ENCODE measurements at places on chromosomes 13 and 19.

GRCh38 chr19:22326219-22326618 lies 40.0 kb downstream of the ZNF729 start:
- no peak for DNase-seq

- DNase-seq, result no peak
Measured at GRCh38 chr13:38421590-38422560, 72.2 kb downstream of the UFM1 start.

DNA sequence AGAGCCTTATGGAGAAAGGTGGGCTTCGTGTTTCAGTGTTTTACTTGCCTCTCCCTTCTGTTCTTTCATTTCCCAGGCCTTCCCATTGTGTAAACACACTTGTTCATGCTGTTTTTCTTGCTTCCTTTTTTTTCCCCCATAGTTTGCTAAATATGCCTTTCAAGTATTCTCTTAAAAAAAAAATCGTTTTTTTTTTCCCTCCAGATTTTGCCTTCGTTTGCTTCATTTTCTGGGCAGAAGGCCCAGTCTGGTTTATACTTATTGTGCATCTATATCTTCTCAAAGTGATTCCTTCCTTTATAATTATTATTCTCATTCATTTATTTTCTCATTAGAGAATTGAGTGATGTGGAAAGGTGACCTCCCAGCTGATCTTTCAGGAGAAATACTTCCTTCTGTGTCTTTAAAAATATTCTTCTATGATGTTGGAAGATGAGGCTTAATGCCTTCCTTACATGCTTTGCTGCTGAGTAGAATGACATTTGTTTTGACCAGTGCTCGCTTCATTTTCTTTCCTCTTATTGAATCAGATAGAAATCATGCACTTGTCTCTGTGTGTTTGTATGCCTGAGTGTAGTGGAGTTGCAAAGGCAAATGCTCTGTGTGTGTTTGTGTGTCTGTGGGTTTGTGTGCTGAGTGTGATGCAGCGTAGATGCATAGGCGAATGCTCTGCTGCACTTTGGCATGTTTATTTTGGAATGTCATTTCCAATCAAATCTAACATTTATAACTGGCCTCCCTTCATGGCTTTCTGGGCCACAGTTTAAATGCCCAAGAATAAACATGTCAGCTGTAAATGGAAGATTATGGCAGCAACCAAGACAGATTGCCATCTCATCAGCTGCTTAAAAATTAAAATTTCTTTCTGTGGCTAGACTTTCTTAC lies 591.4 kb downstream of the FGF9 start:
- DNase-seq, result no peak

GRCh38 chr19:42075364-42075615 lies 676 bp upstream of the ZNF574 start:
- no peak for DNase-seq

- no peak for DNase-seq
Measured at GRCh38 chr13:80374444-80374843, 33.5 kb upstream of the SPRY2 start.

DNA sequence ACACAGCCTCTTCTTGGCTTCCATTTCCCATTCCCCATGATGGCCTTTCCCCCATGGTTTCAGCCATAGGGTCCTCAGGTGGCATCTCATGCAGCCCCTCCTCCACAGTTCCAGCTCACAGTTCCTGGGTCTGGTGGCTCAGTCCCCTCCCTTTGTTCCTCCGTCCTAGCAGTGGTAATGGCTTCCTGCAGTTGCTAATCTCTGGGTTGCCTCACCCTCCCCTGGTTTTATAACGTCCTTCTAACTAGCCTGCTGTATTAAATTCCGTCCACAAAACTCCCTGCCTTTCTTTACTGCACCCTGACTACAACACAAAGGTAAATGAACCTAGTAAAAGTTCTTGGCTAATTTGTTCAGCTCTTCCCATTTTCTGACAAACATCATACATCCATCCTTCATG lies 30.9 kb downstream of the CCDC70 start:
- DNase-seq, result no peak

DNA sequence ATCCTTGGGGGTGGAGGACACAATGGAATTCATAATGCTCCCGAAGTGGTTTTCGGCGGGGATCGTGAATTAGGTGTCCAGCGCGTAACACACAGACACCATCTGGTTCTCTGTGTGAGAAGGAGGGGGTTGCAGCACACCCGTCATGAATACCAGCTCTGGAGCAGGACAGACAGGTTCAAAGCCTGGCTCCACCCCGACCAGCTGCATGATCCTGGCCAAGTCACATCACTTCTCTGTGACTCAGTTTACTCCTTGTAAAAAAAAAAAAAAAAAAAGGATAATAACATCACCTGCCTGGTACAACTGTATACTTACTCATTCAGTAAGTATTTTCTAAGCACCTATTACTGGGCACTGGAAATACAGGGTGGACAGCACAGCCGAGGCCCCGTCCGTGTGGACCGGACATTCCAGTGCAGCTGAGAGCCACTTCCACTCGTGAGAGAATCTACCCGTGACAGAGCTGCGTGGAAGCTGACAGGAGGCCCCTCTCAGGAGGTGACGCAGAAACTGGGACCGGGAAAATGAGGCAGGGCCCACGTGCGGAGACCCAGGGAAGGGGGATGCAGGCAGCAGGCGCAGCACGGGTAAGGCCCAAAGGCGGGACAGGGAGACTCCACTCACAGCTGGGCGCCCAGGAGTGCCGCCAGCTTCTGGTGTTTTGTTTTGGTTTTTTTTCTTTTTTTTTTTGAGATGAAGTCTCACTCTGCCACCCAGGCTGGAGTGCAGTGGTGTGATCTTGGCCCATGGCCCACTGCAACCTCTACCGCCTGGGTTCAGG lies 12.0 kb downstream of the RDH13 start:
- DNase-seq, result no peak

GRCh38 chr19:8302734-8303133 lies 5.4 kb downstream of the CD320 start:
- no peak for DNase-seq

DNA sequence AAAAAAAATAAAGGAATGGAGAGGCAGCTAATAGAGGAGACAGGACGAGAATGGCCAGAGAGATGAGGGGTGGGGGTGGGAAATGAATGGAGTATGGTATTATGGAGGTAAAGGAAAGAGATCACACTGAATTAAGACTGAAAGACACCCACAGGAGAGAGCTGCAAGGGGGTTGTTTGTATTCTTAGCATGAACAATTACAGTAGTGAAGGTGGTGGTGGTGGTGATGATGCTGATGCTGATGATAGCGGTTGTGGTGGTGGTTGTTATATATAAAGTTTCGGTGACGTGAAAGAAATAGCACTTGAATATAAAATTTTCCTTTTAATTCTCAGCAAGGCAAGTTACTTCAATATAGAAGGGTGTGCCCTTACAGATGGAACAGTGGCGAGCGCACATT lies 2.8 kb upstream of the ADGRE3 start:
- no peak for DNase-seq

DNA sequence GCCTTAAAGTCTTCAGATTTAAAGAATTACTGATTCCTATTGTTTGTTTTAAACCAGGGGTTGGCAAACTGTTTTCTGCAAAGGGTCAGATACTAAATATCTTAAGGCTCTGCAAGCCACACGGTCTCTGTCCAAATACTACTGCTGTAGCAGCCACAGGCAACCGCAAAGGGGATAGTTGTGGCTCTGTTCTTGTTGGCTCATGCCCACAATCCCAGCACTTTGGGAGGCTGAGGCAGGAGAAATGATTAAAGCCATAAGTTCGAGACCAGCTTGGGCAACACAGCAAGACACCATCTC lies 22.4 kb downstream of the RANBP3 start:
- DNase-seq, result no peak

DNA sequence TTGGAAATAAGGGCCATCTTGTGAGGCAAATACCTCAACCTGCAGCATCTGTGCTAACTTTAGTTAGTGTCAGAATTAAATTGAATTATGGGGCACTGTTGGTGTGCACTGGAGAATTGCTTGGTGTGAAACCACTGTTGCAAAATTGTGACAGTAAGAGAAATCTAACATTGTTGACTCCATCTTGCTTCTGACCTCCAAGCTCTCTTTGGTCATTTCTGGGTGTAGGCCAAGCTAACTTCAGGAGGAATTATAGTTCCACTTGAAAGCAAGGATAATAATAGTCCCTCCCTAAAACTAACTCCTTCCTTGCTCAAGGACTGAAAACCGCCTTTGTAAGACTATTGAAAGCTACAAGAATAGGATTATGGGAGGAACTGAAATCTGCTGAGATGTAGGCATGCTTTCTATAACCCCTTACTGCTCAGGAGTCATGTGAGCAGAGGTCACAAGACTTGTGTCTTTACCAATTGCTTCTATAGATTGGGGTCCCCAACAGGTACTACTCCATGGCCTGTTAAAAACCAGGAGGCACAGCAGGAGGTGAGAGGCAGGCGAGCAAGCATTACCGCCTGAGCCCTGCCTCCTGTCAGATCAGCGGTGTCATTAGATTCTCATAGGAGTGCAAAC lies 24.9 kb upstream of the GAS6 start:
- DNase-seq, result no peak

DNA sequence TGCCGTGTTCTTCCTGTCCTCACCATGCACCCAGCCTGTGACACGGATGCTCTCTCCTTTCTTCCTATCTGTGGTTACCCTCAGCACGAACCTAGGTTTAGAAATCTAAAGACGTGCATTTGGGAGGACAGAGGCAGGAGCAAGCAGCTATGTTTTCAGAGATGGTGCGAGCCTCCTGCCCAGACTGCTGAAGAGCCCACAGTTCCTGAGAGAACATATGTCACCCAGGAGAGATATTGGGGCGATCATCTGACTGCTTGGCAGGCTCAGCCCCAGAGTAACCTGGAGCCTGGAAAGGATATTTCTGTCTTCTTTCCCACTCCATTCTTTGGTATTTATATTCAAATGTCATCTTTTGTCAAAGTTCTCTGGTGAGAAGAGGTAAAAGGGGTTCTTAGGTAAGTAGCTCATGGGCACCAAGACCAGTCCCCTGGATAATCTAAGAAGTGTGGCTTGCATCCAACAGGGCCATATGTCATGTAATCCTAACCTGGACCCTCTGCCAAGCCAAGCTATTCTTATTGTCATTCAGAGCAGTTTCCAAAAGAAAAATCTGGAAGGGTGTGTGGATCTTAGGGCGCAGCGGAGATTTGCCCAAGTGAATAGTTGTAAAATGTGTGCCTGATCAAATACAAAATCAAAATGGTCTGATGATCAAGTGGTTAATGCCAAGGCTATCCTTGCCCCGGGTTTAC lies 59.5 kb downstream of the FGF9 start:
- no peak for DNase-seq

GRCh38 chr19:10852098-10852800 lies 4.0 kb downstream of the C19orf38 start:
- peak; percentile 65 for DNase-seq

DNA sequence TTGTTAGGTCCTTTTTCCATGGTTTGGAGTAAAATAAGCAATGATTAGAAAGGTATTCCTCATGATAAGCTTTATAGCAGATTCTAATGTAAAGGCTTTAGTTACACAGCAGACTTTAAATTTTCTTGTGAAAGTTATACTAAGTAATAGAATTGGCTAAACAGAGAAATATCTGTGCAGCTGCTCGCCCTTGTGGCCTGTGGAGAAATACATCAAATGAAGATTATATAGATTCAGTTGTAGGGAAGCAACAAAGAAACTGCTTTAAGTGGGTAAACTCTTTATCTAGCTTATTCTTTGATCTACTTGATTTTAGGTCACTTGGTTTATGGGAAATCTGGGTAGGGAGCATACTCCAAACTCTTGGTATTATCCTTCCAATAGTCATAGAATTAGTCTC lies 1269.7 kb upstream of the SPRY2 start:
- DNase-seq, result no peak

DNA sequence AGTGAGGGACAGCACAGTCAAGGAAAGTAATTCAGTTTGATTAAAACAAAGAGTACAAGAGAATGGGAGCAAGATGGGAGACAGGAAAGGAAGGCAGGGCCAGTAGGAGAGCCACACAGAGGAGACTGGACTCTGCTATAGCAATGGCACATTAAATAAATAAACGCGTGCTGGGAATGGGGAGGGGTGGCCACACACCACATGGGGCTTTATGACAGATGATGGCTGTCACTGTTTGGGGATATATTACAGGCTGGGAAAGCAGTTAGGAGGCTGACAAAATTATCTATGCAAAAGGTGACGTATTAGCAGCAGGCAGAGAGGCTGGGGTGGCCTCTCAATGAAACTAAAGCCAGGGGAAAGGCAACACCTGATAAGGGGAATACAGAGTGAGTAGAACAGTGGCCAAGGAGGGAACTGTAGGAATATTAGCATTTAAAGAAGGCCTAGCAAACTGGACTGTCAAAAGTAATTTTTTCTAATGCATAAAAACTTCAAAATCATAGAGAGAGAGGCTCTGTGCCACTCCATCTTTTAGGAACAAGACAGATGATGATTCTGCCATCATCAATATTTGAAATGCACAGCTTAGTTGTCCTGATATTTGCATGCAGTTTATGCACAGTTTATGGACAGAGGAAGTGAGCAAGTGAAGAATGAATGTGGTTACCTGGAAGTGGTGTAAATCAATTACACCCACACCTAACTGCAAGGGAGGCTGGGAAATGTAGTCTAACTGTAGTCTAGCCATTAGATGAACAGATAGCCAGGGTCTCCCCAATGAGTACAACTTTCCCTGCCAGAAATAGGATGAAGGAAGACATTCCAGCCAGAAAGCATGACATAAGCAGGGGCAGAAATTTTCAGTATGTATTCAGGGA lies 346.5 kb downstream of the FOXO1 start:
- DNase-seq, result no peak

- no peak for DNase-seq
Measured at GRCh38 chr19:6062274-6062673, 48.0 kb downstream of the RFX2 start.

GRCh38 chr13:100789968-100790367 lies 115.4 kb upstream of the TMTC4 start:
- DNase-seq, result no peak

DNA sequence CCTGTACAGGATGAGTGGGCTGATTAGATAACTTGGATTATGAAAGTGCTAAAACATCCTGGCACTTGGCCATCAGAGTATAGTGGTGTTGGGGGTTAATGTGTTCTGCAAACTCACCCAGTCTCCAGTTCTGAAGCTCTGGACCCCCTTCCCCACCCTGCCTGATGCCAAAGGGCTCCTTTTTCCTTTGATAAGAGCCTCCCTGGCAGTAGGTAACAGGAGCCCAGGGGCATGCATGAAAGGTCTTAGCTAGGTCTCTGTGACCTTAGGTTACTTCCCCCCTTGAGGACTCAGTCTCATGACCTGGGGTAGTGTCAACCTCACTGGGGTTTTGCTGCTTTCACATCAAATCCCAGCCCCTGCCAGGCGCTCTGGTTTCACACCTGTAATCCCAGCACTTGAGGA lies 2.5 kb downstream of the RPS28 start:
- no peak for DNase-seq

GRCh38 chr13:82717249-82717648 lies 1165.0 kb downstream of the SLITRK1 start:
- DNase-seq, result peak; percentile 70

GRCh38 chr19:44869733-44870470 lies 21.2 kb upstream of the TOMM40 start:
- DNase-seq, result no peak

- DNase-seq, result no peak
Measured at GRCh38 chr19:43777163-43777695, 3.5 kb downstream of the KCNN4 start.

DNA sequence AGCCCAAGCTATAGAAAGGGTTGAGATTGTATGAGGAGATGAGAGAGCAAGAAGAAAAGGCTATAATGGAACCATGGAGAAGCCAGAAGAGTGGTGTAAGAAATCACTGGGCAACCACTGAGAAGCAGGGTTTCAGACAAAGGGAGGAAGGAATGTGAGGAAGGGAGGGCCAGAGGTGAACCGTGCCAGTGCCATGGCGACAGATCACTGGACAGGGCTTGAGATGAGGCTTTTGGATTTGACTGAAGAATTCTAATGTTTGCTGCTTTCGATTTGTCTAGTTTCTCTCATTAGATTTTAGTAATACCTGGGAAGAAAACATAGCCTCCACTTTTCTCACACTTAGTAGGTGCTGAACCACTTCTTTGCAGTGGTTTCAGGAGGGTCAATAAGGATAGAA lies 6.3 kb upstream of the GPR183 start:
- no peak for DNase-seq

Data from HS-5 (cell line).